Substantia nigra (tissue), 51 donors: ENCODE measurements at places on chromosomes 16 and 17.

- no peak for DNase-seq
Observed at GRCh38 chr17:83080579-83080857, 1.1 kb downstream of the METRNL start.

DNA sequence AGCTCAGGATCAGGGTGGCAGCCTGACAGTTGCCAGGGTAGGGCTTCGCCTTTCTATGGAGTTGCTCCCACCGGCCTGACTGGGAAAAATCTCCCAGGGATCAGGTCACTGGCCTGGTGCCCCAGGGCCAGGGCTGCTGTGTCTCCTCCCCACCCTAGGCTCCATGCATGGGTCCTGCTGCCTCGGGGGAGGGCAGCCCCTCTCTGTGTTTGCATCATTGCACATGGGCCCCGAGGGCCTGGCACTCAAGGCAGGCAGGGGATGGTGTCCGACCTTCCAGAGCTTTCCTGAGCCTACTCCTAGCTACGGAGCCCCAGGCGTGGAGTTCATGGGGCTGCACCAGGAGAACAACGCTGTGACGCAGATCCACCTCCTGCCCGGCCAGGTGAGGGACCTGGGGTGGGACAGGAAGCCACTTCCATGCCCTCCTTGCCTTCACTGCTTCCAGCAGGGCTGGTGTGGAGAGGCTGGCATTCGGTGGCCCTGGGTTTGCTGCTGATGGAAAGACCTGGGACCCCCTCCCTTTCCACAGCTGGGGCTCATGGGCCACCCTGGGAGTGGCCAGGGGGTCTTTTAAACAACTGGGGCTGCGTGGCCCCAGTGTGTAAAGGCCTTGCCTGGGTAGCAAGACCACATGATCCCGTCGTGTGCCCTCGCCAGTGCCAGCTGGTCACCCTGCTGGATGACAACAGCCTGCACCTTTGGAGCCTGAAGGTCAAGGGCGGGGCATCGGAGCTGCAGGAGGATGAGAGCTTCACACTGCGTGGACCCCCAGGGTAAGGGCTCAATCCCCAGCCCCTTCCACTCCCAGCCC, 29.5 kb upstream of the MYO15B start:
- no peak for DNase-seq

GRCh38 chr17:51491416-51491815, 231.1 kb downstream of the UTP18 start:
- DNase-seq, result no peak

DNA sequence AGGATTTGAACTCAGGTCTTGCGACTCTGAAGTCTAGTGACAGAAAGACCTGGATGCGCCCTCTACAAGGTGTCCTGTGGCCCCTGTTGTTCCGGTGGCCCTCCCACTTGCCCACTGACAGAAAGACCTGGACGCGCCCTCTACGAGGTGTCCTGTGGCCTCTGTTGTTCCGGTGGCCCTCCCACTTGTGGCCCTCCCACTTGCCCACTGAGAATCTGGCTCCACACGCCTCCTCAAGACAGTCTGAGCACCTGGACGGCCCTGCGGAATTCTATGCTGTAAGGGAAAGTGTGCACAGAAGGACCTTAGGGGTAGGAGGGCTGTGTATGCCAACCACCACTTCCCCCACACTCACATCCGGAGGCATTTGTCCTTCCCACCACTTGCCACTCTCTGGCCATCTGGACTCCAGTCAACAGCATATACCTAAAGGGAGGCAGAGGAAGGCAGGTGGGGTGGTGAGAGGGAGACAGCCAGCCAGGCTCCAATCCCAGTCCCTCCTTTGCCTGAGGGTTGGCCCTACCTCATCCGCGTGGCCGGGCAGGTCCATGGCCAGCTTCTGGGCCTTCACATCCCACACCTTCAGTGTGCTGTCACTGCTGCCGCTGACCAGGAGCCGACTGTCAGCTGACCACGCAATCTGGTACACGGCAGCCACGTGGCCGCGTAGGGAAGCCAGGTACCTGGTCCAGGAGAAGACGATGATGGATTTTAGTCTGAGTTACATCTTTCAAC, 9.1 kb downstream of the NLE1 start:
- DNase-seq, result no peak

DNA sequence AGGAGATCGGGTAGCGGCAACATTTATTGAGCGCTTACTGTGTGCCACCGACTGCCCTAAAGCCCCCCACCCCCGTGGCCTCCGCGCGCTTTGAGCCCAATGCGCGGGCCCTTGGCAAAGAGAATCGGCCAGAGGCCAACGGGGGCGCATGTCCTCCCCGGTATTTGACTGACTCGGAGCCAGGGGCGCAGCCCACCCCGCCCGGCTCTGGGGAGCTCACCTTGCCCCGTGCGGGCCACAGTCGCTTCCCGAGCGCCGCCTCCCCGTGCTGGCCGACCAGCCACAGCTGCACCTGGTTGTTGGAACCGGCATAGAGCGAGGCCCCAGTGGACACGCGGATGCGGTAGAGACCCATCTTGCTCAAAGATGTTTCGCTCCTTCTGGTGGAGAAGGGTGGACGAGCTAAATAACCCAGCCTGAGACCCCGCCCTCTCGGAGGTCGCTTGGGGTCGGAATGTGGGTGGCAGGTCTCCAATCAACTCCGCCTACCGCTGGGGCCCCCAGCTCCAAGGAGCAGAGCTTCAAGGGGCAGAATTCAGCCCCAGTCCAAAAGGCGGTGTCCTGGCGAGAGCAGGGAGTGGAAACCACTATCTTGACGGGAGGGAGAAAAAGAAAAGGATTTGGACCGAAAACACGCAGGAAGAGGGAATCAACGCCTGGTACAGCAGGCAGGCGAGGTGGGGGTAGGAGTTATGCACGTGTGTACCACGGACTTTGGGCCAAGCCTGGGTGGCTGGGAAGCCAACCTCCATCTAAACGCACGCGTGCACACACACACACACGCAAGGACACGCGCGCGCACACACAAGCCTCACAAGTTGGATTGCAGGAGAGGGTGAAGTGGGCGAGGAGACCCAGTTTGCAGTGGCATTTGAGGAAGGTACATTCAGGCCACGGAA, at the start of gene ALOX15:
TSS of gene ALOX15 (minus strand) at position 382 of the 899 bp plus-strand sequence. CDS start at position 355, 27 bp downstream.
- DNase-seq, result no peak
